ENCODE measurements at places on chromosomes 2 and 18. TPM values are rescaled to one million over a fixed set of nuclear protein-coding genes. Genes with fewer than 3 reads are reported as not detected.
A peak's percentile ranks its signal among the peaks of the same experiment; 100 is the strongest.

Gene ACOXL
- total RNA-seq, result not detected

Gene ANKRD44
- 0.48 TPM for total RNA-seq

Gene ANKRD12
- total RNA-seq, result 19.5 TPM

Gene SERPINE2
- total RNA-seq, result 51.1 TPM

Gene TPGS2
- total RNA-seq, result 99.3 TPM

Gene CCDC138
- 47.2 TPM for total RNA-seq

Gene APCDD1
- not detected for total RNA-seq

Gene DAW1
- 0.08 TPM for total RNA-seq

Gene PLGLB2
- total RNA-seq, result 0.40 TPM

Gene ACMSD
- total RNA-seq, result not detected

Gene CHRNG
- 36.6 TPM for total RNA-seq

Gene TMX3
- 43.1 TPM for total RNA-seq

DNA sequence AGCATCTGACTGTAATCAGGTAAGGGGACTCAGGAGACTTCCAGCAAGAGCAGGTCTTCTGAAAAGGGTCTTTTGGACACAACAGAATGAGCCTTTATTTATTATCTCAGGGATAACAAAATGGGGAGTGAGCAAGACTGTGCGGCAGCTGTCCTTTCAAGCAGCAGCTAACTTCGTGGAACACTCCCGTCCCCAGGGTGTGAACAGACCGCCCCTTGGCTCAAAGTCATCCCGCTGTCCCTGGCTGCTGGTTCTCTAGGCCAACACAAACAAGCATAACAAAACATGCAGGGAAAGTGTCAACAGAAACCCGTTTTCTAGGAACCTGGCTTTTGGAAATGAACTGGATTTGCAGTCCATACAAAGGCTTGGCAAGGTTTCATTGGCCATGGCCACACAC is 787.9 kb upstream of the FANCL start:
- no peak overlapping the region for H3K4me3 ChIP-seq
- H3K36me3 ChIP-seq, result no peaks in the 10 kb centered on the region
- no peak overlapping the region for H3K27ac ChIP-seq
- no peak for DNase-seq
- no peaks in the 10 kb centered on the region for H3K4me1 ChIP-seq

- H3K4me3 ChIP-seq, result peak overlapping the region; percentile 76
- H3K4me1 ChIP-seq, result peaks cover 16% of the 10 kb centered on the region
- peak; percentile 64 for DNase-seq
- H3K27me3 ChIP-seq, result no peaks in the 10 kb centered on the region
- peak overlapping the region; percentile 95 for H3K27ac ChIP-seq
Measured at GRCh38 chr18:3454365-3455089, 4.6 kb downstream of the TGIF1 start.

DNA sequence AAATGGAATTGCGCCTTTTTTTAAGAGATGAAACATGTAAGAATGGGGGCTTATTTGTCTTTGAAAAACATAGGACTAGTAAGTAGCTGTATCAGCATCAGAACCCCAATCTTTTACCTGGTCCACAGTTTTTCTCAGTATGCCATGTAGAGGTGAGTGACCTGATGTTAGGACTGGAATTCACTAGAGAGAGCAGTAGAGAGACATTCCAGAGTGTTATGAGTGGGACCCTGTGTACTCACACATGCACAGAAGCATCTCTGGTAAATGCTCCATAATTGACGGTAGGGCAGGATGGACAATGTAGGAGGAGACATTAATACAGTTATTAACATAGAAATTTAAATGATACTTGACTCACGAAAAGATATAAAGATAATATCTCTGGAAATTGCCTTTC is 1.4 kb upstream of the GALNT13 start:
- no peak for DNase-seq
- no peak overlapping the region for H3K27ac ChIP-seq
- H3K4me3 ChIP-seq, result no peak overlapping the region
- no peaks in the 10 kb centered on the region for H3K4me1 ChIP-seq
- H3K27me3 ChIP-seq, result no peaks in the 10 kb centered on the region

DNA sequence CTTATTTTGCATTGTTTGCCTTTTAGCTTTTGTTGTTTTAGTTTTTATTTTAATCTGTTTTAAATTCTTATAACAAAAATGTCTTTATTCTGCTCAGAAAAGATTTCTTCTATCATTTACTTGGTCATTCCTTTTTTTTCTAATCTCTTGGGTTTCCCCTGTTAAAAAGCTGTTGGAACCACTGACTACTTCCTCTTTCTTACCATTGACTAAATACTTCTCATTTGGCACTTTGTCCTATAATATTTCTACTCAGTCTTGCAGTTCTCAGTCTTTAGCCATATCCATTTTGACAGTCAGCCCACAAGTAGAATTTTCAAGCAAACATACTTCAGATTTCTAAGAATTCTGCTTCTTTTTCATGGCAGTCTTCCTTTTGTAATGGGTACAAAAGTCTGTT is 567.2 kb downstream of the SATB2 start:
- H3K4me1 ChIP-seq, result no peaks in the 10 kb centered on the region
- H3K4me3 ChIP-seq, result no peak overlapping the region
- no peak for DNase-seq
- H3K27ac ChIP-seq, result no peak overlapping the region
- no peaks in the 10 kb centered on the region for H3K27me3 ChIP-seq

GRCh38 chr2:29273685-29274611 is 158.7 kb downstream of the CLIP4 start:
- H3K27me3 ChIP-seq, result no peaks in the 10 kb centered on the region
- H3K4me1 ChIP-seq, result no peaks in the 10 kb centered on the region
- H3K36me3 ChIP-seq, result peaks cover 4% of the 10 kb centered on the region

- no peaks in the 10 kb centered on the region for H3K36me3 ChIP-seq
- H3K4me3 ChIP-seq, result no peak overlapping the region
- no peaks in the 10 kb centered on the region for H3K4me1 ChIP-seq
Measured at GRCh38 chr2:160952464-160953254, 207.6 kb upstream of the TANK start.

GRCh38 chr18:23673725-23674124 is 11.0 kb upstream of the ANKRD29 start:
- H3K4me3 ChIP-seq, result no peak overlapping the region
- no peaks in the 10 kb centered on the region for H3K36me3 ChIP-seq
- H3K4me1 ChIP-seq, result no peaks in the 10 kb centered on the region

DNA sequence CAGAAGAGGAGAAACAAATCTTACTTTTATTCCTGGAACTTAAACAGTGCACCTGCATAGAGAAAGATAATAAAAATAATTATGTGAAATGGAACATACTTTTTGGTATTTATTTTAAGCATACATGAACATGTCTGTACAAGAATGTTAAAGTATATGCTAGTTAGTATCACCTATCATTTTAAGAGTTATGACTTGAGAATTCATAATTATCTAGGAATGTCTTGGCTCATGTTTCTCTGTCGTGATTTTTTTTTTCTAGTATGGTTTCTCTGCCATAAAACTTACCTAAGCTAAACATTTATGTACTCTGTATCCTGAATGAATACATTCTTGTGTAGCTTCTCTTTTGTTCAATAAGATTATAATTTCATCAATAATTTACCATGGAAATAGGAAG is 4.2 kb downstream of the SERPINB7 start:
- no peak overlapping the region for H3K4me3 ChIP-seq
- no peaks in the 10 kb centered on the region for H3K36me3 ChIP-seq
- no peak overlapping the region for H3K27ac ChIP-seq
- no peaks in the 10 kb centered on the region for H3K4me1 ChIP-seq
- H3K27me3 ChIP-seq, result no peaks in the 10 kb centered on the region

DNA sequence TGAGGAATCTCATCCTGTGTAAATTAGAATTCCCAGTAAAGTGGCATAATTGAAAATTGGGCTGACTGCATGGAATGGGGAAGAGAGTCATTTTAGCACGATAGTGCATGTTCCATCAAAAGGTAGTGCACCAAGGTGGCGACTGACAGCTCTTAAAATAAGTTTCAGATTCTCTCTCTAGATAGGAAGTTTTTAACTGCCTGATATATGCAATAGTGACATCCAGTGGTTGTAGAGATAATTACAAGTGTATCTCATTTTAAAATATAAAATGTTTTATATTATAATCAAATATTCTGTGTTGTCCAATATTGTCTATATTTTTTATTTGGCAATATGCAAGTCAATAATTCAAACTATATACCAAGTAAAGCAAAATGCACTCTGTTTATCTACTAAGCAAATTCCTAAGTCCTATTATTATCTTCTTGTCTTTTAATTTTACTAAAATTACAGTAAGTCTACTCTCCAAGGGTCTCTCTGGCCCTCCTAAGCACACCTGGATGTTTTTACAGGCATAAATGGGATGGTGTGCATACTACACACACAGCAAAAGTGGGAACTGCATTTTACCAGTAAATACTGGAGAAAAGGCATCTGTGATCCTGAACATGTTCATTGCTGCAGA is 397.7 kb upstream of the HNRNPA3 start:
- no peak for DNase-seq
- H3K4me1 ChIP-seq, result no peaks in the 10 kb centered on the region
- H3K27me3 ChIP-seq, result no peaks in the 10 kb centered on the region
- H3K27ac ChIP-seq, result no peak overlapping the region

GRCh38 chr18:62396381-62396780 is 71.3 kb downstream of the TNFRSF11A start:
- no peaks in the 10 kb centered on the region for H3K4me1 ChIP-seq
- H3K36me3 ChIP-seq, result no peaks in the 10 kb centered on the region
- no peak overlapping the region for H3K4me3 ChIP-seq

DNA sequence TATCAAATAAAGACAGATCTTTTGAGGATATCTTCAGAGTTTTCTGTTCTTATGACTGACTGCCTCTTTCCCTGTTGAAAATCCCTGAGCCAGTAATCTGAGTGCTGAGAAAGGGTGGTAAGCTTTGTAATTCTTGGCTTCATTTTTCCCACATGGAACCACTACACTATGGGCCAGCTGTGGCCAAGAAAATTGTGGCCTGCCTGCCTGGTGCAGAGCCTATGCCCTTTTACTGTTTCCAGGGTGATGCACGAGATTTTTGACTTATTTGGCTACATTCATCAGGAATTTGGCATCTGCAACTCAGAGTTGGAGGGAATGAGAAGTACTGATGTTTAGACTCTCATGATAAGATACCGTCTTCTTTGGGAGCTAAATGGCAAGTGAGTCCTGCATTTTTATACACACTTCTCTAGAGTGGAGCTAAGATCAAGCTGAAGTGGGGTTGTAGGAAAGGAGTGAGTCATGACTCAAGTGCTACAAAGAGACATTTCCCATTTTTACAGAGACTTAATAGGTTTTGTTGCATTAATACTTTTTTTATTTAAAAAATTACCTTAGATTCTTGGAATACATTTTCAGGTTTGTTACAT is 328.2 kb upstream of the CDH7 start:
- no peaks in the 10 kb centered on the region for H3K36me3 ChIP-seq
- no peak overlapping the region for H3K4me3 ChIP-seq
- no peak overlapping the region for H3K27ac ChIP-seq
- no peaks in the 10 kb centered on the region for H3K27me3 ChIP-seq

GRCh38 chr18:76453932-76454331 is 41.1 kb downstream of the ZNF516 start:
- H3K4me1 ChIP-seq, result peaks cover 9% of the 10 kb centered on the region
- DNase-seq, result no peak
- H3K36me3 ChIP-seq, result no peaks in the 10 kb centered on the region
- H3K27me3 ChIP-seq, result no peaks in the 10 kb centered on the region
- H3K27ac ChIP-seq, result no peak overlapping the region

- no peak overlapping the region for H3K27ac ChIP-seq
- H3K4me1 ChIP-seq, result no peaks in the 10 kb centered on the region
Measured at GRCh38 chr2:242046206-242046826, 176.8 kb downstream of the RTP5 start.

DNA sequence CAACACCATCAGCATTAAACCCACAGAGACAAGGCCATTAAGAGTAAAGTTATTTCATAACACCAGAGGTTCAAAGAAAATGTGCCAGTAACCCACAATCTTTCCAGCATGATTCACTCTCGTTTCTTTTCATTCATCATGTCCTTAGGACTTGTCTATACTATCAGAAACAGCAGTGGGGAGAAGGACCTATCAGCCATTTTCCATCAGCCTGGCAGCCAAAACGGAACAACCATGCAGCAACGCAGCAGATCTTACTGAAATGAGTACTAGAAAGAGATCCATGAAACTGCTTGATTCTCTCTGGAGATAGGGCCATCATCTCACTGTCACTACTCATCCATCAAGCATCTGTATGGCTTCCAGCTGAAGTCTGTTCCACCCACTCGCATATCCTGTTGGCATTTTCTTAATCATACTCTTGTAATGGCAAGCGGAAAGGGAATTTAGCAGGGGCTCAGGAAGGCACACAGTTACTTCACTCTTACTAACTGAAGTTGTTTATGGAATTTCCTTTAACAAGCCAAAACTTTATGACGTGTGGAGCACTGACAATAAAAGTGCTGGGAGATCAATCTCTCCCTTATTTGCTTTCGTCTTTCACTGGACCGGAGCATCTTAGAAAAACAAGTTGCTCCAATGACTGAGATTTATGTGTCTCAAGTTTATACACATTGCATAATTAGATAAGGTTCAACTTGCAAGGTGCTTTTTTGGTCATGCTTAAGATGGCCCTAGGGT is 69.7 kb downstream of the EPHA4 start:
- H3K27me3 ChIP-seq, result no peaks in the 10 kb centered on the region
- H3K27ac ChIP-seq, result no peak overlapping the region
- H3K4me1 ChIP-seq, result 0 out of 2 replicates have a peak, but pooled peaks cover 4% of the 10 kb centered on the region
- DNase-seq, result no peak
- H3K4me3 ChIP-seq, result no peak overlapping the region

GRCh38 chr2:102606353-102606752 is 13.0 kb upstream of the SLC9A2 start:
- no peak overlapping the region for H3K27ac ChIP-seq
- H3K36me3 ChIP-seq, result no peaks in the 10 kb centered on the region
- no peak overlapping the region for H3K4me3 ChIP-seq
- no peaks in the 10 kb centered on the region for H3K27me3 ChIP-seq
- H3K4me1 ChIP-seq, result peaks cover 14% of the 10 kb centered on the region
- DNase-seq, result no peak

GRCh38 chr2:227846831-227847230 is 24.6 kb upstream of the DAW1 start:
- H3K4me1 ChIP-seq, result 0 out of 2 replicates have a peak, but pooled peaks cover 2% of the 10 kb centered on the region
- no peaks in the 10 kb centered on the region for H3K27me3 ChIP-seq
- no peak overlapping the region for H3K4me3 ChIP-seq
- no peaks in the 10 kb centered on the region for H3K36me3 ChIP-seq

DNA sequence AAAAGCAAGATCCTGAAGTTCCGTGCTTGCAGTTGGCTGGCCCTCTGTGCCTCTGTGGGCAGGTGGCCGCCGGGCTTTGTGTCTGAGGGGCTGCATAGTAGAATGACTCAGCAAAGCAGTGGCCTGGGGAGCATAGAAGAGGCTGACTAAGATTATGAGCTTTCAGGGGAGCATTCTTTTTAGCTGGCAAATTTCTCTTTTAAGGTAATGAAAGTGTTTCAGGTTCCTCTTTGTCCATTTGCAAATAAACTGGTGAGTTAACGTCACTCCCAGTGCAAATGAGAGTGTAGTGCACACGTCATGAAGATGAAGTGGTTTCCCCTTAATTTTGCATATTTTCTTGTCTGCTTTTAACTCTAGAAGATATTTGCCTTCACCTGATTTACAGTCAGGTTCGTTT is 98.6 kb downstream of the BCL2L11 start:
- H3K4me1 ChIP-seq, result peaks cover 14% of the 10 kb centered on the region
- H3K36me3 ChIP-seq, result no peaks in the 10 kb centered on the region
- no peak overlapping the region for H3K4me3 ChIP-seq
- DNase-seq, result peak; percentile 67
- no peaks in the 10 kb centered on the region for H3K27me3 ChIP-seq
